ENCODE measurements at places on chromosomes 6 and 20.

DNA sequence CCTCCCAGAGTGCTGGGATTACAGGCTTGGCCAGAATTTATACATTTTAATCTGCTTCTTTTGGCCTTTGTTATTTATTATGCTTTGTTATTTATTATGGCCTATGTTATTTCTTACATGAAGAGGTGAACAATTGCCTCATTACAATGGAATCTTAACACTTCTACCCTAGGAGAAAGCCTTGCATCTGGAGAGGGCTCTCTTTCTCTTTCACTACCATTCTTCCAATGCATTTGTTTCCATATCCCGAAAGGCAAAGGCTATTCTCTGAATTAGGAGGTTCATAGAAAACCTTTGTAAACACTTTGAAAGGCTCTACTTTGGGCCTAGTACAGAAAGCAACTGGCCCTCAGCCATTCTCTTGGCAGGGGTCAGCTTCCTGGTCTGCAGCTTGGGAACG is 19.9 kb upstream of the DEK start:
- no peak for DNase-seq

DNA sequence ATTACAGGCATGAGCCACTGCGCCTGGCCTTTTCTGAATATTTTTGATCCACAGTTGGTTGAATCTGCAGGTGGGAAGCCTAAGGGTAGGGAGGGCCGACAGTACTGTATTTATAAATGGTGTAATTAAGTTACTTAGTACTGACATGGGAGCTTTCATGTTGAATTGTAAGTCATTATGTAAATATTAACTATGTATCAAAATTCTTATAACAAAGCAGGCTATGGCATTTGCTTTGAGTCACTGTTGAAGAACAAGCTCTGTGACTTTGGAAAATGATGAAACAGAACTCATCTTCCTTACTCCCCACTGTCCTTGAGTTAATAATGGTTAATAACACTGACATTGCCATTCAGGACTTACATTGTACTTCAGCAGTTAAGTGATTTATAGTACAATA is 63.0 kb upstream of the TXNDC5 start:
- DNase-seq: no peak

DNA sequence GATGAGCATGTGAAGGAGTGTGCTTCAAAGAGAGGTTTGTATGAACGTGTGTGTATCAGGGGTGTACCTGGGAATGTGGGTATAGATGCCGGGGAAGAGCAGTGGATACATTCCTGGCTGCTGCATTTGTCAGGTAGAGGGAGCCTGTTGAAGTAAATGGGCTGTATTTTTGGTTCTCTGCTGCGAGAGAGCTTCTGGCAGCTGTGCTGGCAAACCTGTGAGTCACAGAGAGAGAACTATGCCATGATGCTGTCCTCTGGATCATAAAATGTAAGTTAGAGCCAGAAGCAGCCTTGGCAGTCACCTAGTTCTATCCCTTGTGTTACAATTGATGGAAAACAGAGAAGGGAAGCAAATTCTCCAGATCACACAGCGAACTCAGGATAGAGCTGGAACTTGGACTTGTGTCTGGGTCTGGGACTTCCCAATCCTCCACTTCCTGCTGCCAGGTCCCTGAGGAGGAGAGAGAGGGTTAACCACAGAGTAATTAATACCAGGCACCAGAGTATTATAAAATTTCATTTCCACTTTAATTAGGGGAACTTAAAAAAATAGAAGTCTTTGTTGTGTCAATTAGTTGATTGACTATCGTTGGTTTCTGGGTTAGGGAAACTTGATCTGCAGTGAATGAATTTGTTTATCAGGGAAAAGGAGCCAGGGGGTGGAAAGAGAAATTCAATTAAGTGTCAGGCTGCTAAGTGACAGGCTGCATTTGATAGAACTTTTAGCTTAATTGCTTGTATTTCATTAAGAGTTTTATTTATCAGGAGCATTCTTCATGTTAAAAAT is 41.1 kb upstream of the GTSF1L start:
- no peak for DNase-seq

- no peak for DNase-seq
Observed at GRCh38 chr20:49510562-49511122, 28.2 kb upstream of the KCNB1 start.

DNA sequence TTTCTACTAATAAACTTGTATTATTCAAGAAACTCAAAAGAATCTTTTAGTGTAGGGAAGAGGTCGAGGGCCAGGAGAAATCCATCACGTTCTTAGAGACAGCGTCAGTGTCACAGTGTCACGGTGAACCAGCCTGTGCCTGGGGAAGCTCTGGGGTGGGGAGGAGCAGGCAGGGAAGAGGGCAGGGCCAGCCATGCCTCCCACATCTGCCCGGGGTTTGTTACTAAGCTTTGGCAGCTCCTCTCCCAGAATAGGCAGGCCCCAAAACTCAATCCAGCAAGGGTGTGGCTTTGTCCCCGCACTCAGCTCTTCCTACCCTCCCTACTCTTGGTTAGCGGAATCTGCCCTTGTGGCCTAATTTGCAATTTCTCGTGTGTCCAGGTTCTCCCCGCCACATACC is 72.9 kb downstream of the TCP11 start:
- DNase-seq: no peak

GRCh38 chr6:97925504-97925903 is 642.5 kb upstream of the MMS22L start:
- no peak for DNase-seq

- no peak for DNase-seq
Observed at GRCh38 chr6:53029761-53030160, 34.7 kb upstream of the GSTA4 start.

- DNase-seq: no peak
Observed at GRCh38 chr6:101393251-101393828, at the start of gene GRIK2. GRIK2 (plus strand) TSS chr6:101393708.
